ENCODE measurements at places on chromosomes 7 and 10.
A peak's percentile ranks its signal among the peaks of the same experiment; 100 is the strongest.

GRCh38 chr10:132477398-132478340 is 59.9 kb upstream of the INPP5A start:
- no peak for DNase-seq

DNA sequence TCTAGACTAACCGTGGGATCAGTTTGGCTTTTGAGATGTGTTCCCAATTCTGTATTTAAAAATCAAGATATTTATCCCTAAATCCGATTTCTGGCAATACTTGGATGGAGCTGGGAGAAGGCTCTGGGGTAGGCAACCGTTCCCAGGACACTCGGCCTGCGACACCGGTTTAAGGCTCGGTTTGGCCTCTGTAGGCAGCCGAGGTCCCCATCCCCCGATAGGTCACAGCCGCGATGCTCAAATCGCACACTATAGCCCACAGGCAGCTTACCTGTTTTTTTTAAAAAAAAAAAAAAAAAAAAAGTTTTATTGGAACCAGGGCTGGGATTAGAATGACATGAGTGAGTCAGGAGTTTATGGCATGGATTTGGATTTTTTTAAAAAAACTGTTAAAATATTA is 729 bp upstream of the TAF3 start:
- DNase-seq: no peak

GRCh38 chr10:89846281-89846630 is 144.9 kb downstream of the KIF20B start:
- DNase-seq: no peak

DNA sequence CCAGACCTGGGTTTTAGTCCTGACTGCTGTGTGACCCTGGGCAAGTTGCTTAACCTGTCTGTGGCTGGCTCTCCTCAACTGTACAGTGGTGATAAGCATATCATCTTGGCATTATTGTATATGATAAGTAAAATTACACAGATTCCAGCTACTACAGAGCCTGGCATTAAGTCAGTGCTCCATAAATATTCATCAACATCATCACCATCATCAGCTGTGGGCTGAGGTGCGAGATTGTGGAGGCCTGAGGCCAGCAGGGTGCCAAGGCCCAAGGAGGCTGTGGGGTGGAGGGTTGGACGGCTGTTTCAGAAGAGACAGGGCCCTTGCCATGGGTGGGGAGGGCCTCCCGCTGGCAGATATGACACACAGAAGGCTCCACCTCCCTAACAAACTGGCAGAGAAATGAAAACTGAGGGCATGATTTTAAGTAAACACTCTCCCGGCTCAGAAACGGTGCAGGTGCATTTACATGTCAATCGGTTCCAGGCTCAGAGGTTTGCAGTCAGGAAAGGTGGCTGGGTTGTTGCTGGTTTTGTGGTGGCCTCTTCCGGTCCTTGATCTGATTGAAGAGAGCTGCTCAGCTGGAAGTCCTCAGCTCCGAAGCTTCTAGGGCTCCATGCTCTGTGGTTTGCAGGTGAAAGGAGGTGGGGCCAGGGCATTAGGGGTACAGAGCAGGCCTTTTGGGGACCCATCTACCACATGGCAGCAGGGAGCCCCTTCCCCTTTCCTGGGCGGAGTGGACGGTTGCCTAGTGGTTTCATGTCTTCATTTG is 10.2 kb downstream of the CRYGN start:
- peak; percentile 71 for DNase-seq

DNA sequence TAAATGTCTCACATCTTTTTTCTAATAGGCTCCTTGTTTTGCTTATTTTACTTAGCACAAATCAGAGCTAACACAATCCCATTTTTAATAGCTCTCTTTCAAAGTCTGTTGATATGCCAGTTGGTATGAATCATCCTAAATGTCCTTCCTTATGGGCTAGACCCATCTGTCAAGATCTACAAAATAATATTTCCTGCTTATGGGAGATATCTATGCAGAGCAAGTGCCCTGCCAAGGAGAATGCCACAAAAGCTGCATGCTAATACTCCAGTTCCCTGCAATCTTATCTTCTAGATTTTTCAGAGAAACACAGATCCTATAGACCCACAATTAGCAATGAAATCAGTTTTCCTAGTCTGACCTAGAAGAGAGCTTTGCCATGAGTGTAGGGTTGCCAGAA is 230.8 kb upstream of the NPVF start:
- DNase-seq: no peak

DNA sequence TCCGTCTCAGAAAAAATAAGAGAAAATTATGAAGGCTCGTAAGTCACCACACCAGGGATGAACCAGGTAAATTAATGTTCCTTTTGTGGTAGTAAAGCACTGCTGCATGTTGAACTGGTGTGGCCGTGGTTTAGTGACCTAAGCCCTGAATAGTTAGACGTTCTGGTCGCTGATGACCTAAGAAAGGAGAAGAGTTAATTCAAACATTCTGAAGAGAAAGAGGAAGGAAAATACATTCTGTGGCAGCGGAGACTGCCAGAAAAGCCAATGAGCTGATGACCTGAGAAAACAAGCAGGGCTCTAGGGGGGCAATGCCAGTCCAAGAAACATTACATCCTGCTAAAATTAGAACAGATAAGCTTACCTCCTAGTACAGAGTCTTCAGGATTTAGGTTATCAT is 17.5 kb downstream of the DNAJC9 start:
- DNase-seq: no peak
